Activated CD4-positive, alpha-beta T cell treated with anti-CD3 and anti-CD28 coated beads for 4 hours (primary cell): ENCODE measurements at places on chromosomes 2 and 18.

DNA sequence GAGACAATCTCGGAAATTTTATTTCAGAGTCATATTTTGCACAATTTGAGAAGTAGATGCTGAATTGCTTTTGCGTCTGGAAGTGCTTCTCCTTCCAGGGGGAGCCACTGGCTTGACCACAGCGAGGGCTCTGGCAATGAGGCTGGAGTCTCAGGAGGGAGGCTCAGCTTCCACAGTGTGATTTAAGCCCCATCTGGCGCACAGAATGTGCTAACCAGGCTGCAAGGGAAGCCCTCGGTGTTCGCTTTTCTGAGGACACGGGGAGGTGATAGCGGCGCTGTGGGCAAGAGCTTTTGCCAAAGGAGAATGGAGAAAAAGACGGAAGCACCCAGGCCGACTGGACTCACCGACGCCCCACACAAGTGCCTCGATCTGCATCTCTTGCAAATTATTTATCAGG, 52.4 kb downstream of the ADI1 start:
- no peak for DNase-seq

- DNase-seq: no peak
These were observed 78.2 kb downstream of the FBXO15 start for GRCh38 chr18:74069178-74070050.

GRCh38 chr2:85049236-85049635, 78.3 kb downstream of the KCMF1 start:
- no peak for DNase-seq

GRCh38 chr18:8721716-8722115, 16.4 kb downstream of the MTCL1 start:
- DNase-seq: no peak

- no peak for DNase-seq
These were observed 327.0 kb downstream of the RAD51AP2 start for GRCh38 chr2:17191223-17191622.

DNA sequence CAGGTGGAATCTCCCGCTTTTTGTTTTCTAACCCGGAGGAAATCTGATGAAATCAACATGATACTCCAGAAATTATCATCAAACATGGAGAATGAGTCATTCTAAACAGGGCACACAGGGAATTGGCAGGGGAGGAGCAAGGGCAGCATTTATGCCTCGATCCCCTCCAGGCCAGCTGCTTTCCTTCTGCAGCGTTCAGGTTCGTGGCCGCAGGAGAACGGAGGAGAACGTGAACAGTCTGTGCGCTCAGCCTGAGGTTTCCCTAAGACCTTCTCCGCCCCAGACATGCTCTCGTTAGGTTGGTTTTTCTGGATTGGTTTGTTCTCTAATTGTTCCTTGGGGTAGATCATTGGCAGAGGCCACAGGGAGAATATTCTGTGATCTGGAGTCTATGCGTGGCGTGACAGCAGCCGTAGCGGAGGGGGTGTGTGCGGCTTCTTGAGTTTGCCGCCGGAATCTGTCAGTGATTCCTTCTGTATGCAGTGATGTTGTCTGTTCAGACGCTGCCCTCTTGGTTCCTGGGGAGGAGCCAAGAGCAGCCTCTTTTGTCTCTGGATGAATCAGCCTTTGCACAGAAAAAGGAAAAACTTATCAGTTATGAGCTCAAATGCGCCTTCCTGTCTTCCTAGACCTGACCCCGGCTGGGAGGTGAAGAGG, 75.9 kb downstream of the SH3BP4 start:
- no peak for DNase-seq

GRCh38 chr2:636641-637405, 40.4 kb downstream of the TMEM18 start:
- DNase-seq: peak; percentile 55

- DNase-seq: no peak
These were observed 55.3 kb upstream of the LGALSL start for GRCh38 chr2:64398516-64399129.

GRCh38 chr2:123695426-123695825, 329.7 kb upstream of the CNTNAP5 start:
- DNase-seq: no peak

GRCh38 chr2:109058191-109058632, 69.2 kb upstream of the EDAR start:
- DNase-seq: no peak

DNA sequence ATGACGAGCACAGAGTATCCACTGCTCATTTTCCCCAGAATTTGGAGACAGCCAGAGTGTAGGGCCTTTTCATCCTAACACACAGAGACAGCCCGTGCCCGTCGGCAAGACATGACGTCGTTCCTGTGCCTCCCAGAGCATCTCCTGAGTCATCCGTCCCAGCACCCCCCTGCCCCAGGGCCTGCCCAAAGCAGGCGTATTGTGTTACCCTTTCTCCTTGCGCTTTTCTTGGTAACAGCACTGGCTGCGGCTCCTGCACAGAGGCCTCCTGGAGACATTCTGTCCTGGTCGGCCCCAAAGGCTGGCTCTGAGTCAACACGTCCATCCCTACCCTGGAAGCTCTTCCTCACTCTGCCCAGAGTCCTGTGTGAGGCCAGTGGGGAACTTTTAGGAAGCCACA, 217.1 kb downstream of the KLHL29 start:
- no peak for DNase-seq

DNA sequence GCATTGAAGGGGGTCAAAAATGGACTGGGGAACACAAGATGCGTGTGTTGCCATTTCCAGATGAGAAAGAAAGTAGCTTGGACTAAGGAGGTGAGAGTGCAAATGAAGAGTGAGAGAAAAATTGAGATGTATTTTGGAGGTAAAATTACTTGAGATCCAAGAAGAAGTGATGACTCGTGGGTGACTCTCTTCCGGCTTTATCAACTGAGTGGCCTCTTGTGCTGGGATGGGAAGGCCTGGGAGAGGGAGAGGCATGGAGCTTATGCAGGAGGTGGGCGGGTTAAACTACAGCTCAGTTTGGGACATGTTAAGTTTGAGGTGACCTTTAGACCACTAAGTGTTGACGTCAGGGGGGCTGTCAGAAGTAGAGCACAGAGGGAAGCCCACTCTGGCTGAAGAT, 34.9 kb downstream of the SULT1C2 start:
- DNase-seq: no peak

GRCh38 chr18:69636529-69637301, 236.0 kb downstream of the DOK6 start:
- peak; percentile 1 for DNase-seq

- DNase-seq: no peak
These were observed 2.8 kb downstream of the CIDEA start for GRCh38 chr18:12256951-12257350.
